ENCODE measurements at places on chromosomes 1 and 21. TPM values are rescaled to one million over a fixed set of nuclear protein-coding genes. Genes with fewer than 3 reads are reported as not detected.

AVPR1B gene
- not detected for total RNA-seq

UQCRHL gene
- total RNA-seq: 1.4 TPM

TINAGL1 gene
- total RNA-seq: 0.56 TPM

SLC35F3 gene
- total RNA-seq: under 0.01 TPM

LCE5A gene
- not detected for total RNA-seq

LPAR3 gene
- total RNA-seq: 0.18 TPM

NUP210L gene
- total RNA-seq: under 0.01 TPM

ST6GALNAC5 gene
- 3.4 TPM for total RNA-seq

PRRX1 gene
- total RNA-seq: 65.4 TPM

S100A14 gene
- total RNA-seq: not detected

SNX7 gene
- 24.4 TPM for total RNA-seq

PRAMEF12 gene
- not detected for total RNA-seq

MORN1 gene
- 3.6 TPM for total RNA-seq

KLHDC9 gene
- 0.18 TPM for total RNA-seq

RNU1-1 gene
- total RNA-seq: under 0.01 TPM

GLIS1 gene
- 0.28 TPM for total RNA-seq

PCP4L1 gene
- not detected for total RNA-seq

CHI3L2 gene
- total RNA-seq: 0.18 TPM

ITLN2 gene
- total RNA-seq: not detected

CAMSAP2 gene
- total RNA-seq: 29.4 TPM

APOBEC4 gene
- not detected for total RNA-seq

OR10J1 gene
- total RNA-seq: not detected

AIRE gene
- not detected for total RNA-seq

BSND gene
- not detected for total RNA-seq

OLFML2B gene
- 0.56 TPM for total RNA-seq
